ENCODE measurements at places on chromosomes 5 and 9.

GRCh38 chr9:30280229-30280900 lies 2104.1 kb upstream of the ACO1 start:
- no peak for ATAC-seq

- no peak for ATAC-seq
Observed at GRCh38 chr9:133914442-133915342, 77.4 kb downstream of the VAV2 start.

DNA sequence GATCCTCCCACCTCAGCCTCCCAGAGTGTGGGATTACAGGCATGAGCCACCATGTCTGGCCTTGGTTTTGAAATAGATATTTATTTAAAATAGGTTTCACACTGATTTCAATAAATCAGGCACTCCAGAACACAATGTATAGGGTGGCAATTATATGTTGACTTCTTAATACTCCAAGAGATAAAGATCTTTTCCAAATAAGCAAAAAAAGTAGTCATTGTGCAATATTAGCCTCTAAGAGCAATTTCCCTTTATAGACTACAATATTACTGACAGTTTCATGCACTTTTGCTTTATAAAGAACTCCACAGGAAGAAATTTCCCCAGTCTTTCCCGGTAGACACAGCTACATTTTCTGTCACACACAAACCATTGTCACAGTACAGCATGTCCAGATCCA lies 23.4 kb upstream of the RUFY1 start:
- no peak for ATAC-seq

- no peak for ATAC-seq
Observed at GRCh38 chr9:131097948-131098278, 1.6 kb downstream of the AIF1L start.

GRCh38 chr5:178212241-178213002 lies 8.1 kb downstream of the HNRNPAB start:
- no peak for ATAC-seq

GRCh38 chr9:114250235-114250568 lies 72.7 kb upstream of the ORM1 start:
- no peak for ATAC-seq
